ENCODE measurements at places on chromosomes 11 and 22.

- no peak for DNase-seq
Measured at GRCh38 chr11:111676878-111677585, 74.8 kb downstream of the SIK2 start.

DNA sequence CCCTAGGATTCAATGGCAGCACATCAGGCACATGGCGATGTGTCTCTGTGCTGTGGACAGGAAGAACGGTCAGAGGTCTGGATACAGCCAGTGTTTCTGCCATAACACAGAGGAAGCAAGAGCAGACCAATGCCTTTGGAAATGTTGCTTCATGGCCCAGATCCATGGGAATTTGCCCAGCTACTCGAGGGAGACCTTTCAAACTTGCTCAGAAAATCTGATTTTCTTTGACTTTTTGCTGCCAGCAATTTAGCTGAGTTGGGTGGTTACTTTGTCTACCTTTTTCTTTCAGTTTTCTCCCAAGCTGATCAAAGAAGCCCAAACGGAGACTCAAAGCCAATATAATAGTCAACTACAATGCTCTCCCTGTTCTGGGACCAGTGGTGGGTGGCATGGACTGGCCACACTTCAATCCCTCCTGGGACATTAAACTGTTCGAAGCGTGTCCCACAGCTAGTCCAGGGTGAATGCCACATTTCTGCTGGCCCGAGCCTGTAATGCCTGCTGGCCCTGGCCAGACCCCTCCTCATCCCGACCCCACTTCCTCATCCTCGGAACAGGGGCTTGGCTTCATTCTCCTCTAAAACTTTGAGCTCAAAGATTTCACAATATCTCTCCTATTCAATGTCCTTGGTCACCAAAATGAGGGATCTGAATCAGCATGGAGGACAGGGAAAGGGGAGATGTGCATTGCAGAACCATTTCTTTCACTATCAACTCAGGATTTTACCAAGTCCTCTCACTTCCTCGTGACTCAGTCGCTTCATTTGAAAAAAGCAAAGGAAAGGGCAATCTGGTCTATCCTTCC lies 93.3 kb downstream of the ABTB2 start:
- no peak for DNase-seq

- no peak for DNase-seq
Measured at GRCh38 chr11:27868226-27868625, 168.0 kb upstream of the BDNF start.

DNA sequence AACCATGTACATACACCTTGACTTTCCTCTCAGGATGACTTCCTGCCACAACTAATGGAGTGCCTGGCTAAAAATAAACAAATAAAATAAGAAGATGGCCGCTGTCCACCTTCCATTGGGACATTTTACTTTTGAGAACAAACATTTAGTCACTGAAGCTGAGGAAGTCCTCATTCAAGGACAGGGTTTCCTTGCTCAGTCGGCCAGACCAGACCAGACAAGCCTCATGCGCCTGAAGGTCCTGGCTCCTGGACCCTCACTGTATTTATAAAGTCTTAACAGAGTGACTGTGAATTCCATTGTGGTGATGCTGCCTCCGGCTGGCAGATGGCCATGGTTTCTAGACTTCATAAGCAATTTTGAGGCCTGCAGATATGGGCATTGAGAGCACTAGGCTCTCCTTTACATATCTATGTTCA lies 114.5 kb downstream of the MAML2 start:
- DNase-seq, result no peak

DNA sequence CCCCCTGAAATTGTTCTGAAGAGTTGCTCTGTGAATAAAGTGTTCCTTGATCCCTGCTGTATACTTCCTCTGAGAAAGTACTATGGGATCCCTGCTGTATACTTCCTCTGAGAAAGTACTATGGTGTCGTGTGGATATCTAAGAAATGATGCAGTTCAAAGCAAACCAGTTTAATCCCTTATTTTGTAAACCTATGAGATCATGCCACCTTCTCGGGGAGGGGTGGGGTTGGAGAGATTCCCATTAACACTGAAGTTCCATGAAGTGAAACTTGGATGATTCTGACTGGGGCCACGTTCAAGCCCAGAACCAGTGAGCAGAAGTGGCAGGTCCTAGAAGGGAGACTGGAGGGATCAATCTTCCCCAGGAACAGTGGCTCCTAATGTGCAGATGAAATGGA lies 13.0 kb upstream of the TP53AIP1 start:
- DNase-seq, result no peak

GRCh38 chr11:62022211-62022610 lies 54.8 kb upstream of the FTH1 start:
- DNase-seq, result no peak

- no peak for DNase-seq
Measured at GRCh38 chr11:107733518-107733917, 21.7 kb upstream of the SLN start.

GRCh38 chr11:70740488-70740851 lies 342.1 kb downstream of the CTTN start:
- no peak for DNase-seq

GRCh38 chr11:85132851-85133585 lies 494.1 kb downstream of the DLG2 start:
- DNase-seq, result no peak

DNA sequence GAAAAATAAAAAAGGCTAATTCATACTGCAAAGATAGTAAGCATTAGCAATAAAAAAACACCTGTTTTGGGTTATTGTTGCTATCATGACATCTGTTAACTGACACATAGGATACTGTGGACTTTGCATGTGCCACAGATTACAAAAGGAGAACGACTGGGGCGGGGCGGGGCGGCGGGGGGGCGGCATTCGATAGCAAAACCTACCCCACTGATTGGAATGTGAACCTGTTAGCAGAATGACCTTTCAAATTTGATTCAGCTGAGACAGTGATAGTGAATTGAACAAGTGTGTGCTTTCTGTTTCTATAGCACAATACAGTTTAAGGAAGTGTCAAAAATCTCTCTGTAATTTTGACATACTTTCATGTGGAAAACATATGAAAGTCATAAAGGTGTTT lies 14.9 kb downstream of the MMP20 start:
- no peak for DNase-seq

- no peak for DNase-seq
Measured at GRCh38 chr11:60100516-60100915, 12.1 kb downstream of the MS4A2 start.

- DNase-seq, result no peak
Measured at GRCh38 chr11:113420808-113421207, 33.2 kb downstream of the ANKK1 start.

DNA sequence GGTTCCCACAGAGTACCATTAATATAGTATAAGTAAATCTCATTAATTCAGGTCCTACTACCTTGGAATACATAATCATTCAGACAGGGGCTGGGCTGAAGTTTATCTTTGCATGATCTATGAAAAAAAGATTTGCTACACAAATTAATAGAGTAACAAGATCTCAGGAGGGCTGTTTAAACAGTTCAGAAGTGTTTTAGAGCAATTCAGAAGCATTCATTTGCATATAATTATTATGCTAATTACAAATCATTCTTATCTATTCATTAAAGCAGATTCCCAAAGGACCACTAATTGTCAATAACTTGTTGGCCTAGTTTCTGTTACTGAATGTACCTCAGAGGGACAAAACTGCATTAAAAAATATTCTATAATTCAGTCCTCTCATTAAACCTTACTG lies 40.5 kb downstream of the PITPNB start:
- DNase-seq, result no peak

GRCh38 chr11:59548309-59548656 lies 36.9 kb downstream of the OR4D9 start:
- DNase-seq, result no peak

DNA sequence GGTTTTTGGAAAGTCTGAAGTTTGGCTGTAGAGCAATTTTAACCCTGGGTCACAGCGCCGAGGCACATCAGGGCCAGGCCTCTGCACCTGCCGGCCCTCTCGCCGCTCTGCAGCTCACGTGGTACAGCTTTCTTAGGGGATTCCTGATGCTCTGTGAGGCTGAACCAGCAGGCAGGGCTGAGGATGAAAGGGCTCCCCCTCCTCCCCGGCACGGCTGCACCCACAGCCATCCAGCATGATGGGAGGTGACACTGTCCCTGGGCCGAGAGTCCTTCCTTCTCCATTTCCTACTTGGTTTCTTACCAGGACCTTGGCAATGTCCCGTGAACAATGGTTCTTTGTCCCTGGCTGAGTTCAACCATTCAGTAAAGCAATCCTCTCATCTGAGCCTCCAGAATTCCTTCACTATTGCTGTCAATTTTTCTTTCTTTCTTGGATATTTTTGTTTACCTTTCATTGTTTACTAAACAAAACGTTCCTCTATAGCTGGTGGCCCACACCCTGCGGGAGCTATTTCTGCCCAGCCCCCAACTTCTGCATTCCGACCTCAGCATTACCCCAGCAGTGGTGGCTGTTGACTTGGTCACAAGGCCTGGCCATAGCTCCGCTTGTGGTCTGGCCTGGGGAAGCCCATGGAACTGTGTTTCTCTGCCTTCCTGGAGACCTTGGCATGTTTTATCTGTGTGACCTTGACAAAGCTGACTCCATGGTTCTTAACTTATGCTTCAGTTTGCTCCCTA lies 172.8 kb upstream of the B3GAT1 start:
- DNase-seq, result no peak

GRCh38 chr11:13861411-13861810 lies 101.1 kb upstream of the SPON1 start:
- DNase-seq, result no peak

DNA sequence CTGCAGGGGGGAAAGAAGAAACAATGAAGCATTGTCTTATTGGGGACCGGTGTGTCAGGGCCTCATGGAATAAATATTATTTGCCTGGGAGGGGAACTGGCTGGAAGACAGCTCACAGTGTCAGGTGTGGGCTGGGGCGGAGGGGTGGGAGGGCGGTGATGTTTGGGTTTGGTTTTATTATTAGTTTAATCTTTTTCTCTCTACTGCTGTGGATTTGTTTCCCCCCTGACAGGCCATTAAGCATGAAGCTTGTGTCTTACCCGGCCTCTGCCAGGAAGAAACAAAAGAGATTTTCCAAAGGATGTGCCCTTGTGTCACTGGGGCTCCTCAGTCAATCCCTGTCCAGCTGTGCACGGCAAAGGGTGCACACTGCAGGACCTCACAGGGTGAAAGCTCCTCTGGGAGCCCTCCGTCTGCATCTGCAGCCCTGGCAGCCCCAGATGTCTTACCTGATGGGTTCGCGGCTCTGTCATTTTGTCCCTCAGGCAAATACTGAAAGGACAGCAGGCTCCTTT lies 203.1 kb upstream of the TMEM45B start:
- no peak for DNase-seq

- DNase-seq, result no peak
Measured at GRCh38 chr11:1221848-1222311, 986 bp upstream of the MUC5B start.

DNA sequence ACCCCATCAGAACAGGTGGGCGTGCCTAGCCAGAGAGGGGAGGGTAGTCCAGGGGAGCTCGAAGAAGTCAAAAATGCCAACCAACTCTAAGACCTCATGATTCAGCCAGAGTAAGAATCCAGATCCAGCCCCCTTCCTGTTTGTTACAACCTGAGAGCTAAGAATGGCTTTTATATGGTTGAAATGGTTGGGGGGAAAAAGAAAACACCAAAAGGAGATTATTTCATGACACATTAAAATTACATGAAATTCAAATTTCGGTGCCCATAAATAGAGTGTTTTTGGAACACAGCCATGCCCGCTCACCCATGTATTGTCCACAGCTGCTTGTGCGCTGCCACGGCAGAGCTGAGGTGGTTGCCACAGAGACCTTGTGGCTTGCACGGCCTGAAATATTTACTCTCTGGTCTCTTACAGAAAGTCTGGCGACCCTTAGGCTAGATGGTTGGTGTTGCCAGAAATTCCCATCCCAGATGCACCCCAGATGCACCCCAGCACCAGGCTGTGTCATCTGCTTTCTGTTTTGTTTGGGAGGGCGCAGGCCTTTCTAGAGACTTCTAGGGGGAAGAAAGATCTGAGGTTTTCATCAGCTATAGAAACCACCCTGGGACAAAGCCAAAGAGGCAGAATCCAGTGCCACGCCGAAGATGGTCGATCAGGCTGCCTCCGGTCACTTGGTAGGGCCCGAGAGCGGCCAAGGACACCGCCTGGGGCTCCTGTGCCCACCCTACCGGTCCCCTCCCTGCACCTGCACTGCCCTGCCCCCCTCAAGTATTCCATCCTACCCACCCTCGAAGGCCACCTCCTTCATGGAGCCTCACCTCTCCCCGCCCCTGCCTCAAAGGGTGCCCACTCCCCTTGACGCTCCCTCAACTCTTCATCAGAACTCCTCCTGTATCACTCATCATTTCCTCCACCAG lies 80.2 kb downstream of the DSCAML1 start:
- no peak for DNase-seq

GRCh38 chr11:13249992-13250391 lies 27.6 kb upstream of the BMAL1 start:
- no peak for DNase-seq

DNA sequence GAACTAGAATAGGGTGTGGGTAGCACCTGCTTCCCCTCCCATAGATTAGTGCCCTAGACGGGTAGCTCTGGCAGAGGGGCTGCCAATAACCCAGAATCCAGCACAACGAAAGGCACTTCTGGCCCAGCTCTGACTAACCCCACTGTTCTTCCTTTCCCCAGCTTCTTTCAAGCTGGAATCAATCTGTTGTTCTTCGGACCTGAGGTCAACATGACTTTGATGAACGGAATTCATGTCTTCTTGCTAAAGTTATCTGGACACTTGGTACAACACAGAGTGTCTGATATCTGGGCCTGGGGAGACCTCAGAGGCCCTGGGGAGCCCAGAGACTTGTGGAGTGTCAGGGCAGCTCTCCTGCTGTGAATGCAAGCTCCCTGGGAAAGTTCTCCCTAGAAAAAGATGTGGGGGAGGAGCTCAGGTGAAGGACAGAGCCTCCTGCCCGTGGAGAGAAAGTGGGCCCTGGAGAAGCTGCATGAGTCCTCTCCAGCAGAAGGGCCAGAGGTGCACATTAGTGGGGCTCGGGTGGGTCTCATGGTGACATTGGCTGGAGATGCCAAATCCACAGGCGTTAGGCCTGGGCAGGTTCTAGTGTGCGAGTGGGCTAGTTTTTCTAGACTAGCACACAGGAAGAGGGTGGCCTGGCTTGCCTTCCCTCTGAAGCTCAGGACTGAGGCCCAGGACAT lies 6.3 kb downstream of the KCNJ11 start:
- DNase-seq, result no peak

- no peak for DNase-seq
Measured at GRCh38 chr11:6200975-6201374, 2.0 kb downstream of the OR52W1 start.

DNA sequence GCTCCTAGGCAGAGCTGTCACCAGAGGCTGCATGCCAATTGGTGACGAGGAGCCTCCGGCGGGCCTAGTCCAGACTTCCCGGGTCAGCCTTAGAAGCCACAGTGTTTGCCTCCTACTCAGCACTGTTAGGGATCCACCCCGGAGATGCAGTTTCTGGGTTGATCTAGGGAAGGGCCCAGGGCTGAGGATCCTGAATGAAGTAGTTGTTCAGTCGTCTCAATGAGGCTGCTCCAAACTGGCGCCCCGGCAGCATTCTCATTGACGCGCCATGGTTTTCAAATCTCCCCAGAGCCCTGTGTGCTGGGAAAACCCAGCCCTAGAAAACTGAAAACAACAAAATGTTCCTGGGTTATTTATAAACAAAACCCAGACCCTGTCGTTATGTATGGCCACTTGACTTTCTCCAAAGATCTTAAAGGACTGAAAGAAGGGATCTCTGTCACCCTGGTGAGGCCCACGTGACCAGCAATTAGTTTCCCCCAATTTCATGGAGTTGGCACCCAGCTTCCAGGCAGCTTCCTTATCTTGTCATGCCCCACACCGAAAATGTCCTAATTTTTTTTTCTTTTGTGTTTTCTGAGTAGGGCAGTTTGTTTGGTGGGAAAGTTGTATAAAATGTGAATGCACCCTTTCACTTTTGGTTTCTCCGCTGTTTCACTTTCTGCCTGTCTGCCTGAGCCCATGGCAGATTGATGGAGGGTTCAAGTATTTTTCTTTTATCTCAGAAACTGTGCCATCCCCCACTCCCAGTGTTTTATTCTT lies 2.0 kb upstream of the EHD1 start:
- DNase-seq, result no peak

Measured in activated CD4-positive, alpha-beta T cell treated with anti-CD3 and anti-CD28 coated beads for 24 hours (primary cell).